ENCODE measurements at places on chromosomes 7 and 10.

GRCh38 chr7:139681463-139681755 is 96.4 kb downstream of the HIPK2 start:
- no peak for DNase-seq

- DNase-seq: no peak
These were observed 23.5 kb upstream of the DDX50 start for GRCh38 chr10:68877482-68878110.

DNA sequence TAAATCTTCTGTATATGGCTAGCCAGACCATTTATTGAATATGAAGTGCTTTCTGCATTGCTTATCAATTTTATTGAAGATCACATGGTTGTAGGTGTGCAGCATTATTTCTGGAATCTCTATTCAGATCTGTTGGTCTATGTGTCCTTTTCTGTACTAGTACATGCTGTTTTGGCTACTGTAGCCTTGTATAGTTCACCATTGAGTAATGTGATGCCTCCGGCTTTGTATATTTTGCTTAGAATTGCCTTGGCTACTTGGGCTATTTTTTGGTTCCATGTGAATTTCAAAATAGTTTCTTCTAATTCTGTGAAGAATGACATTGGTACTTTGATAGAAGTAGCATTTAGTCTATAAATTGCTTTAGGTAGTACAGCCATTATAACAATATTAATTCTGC is 1187.2 kb downstream of the XPNPEP1 start:
- no peak for DNase-seq

- peak; percentile 42 for DNase-seq
These were observed 625 bp downstream of the IPMK start for GRCh38 chr10:58266826-58267712.

DNA sequence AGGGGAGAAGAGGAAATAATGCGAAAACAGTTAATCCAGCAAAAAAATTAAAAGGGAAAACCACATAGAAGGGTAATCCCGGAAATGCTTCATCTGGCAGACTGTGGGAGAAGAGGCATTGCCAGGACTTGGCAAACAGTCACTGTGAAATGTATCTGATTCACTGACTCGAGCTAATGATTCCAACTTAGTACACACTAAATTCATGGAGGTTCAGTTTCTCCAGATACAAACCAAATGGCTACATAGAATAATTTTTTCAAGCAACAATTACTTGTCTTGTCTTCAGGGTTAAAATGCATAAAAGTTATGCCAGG is 36.4 kb downstream of the GDI2 start:
- no peak for DNase-seq

- DNase-seq: no peak
These were observed 61.5 kb downstream of the LRRC18 start for GRCh38 chr10:48878091-48878490.
